ENCODE measurements at places on chromosomes 16 and 17. TPM values are rescaled to one million over a fixed set of nuclear protein-coding genes. Genes with fewer than 3 reads are reported as not detected.
A peak's percentile ranks its signal among the peaks of the same experiment; 100 is the strongest.

DNA sequence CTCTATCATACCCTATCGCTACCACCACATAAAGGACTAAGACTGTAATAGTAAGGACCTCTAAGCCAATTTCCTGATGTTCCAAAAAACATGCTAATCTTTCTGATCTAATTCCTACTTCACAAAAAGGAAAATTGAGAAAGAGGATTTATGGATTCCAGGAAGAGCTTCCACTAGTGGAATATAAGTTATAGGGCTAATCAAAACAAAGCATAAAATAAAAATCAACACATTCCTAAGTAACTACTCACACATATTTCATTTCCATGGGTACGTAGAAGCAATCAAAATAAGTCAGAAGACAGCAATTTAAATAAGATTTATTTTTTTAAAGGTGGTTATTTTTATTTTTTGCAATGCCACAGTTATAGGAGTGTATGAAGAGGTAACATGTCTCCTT, 12.4 kb downstream of the CCDC43 start:
- H3K4me1 ChIP-seq: no peaks in the 10 kb centered on the region
- no peak overlapping the region for H3K27ac ChIP-seq
- H3K4me3 ChIP-seq: no peak overlapping the region
- no peak for DNase-seq
- H3K27me3 ChIP-seq: no peaks in the 10 kb centered on the region

DNA sequence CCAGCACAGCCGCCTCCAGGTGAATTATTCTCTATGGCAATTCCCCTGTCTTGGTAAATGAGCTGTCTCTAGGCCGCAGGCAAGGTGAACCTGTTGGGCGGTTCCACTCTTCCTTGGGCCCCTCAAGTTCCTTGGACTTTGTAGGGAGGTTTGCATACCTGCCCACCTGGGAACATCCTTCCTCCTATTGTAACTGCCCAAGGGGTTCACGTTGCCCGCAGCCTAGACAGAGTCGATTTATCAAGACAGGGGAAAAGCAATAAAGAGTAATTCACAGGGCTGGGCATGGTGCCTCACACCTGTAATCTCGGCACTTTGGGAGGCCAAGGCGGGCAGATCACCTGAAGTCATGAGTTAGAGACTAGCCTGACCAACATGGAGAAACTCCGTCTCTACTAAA, 122.5 kb downstream of the KCNJ18 start:
- no peaks in the 10 kb centered on the region for H3K36me3 ChIP-seq
- no peaks in the 10 kb centered on the region for H3K4me1 ChIP-seq
- DNase-seq: no peak
- no peak overlapping the region for H3K4me3 ChIP-seq
- no peak overlapping the region for H3K27ac ChIP-seq
- H3K27me3 ChIP-seq: peaks cover 3% of the 10 kb centered on the region

DNA sequence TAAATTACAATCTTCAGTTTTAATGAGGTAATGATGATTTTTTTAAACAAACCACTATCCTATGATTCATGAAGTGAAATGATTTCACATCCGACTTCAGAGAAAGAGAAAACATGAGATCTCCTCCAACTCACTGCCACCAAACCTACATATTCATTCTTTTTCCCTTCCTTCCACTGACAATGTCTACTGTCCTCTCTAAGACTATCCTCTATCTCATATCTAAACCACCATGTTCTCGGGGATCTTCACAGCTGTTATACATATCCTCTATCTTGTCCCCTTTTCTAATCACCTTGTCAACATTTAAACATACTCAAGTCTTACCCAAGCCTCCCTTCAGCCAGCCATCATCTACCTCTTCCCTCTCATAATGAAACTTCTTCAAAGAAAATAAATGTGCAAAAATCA, 53.5 kb downstream of the SMURF2 start:
- H3K4me3 ChIP-seq: no peak overlapping the region
- no peaks in the 10 kb centered on the region for H3K36me3 ChIP-seq
- H3K4me1 ChIP-seq: no peaks in the 10 kb centered on the region
- no peak overlapping the region for H3K27ac ChIP-seq

- H3K4me1 ChIP-seq: peaks cover 5% of the 10 kb centered on the region
- no peaks in the 10 kb centered on the region for H3K27me3 ChIP-seq
- no peaks in the 10 kb centered on the region for H3K36me3 ChIP-seq
These were observed 9.5 kb downstream of the ADGRG1 start for GRCh38 chr16:57637965-57638364.

Gene RRAD
- 4.3 TPM for total RNA-seq

DNA sequence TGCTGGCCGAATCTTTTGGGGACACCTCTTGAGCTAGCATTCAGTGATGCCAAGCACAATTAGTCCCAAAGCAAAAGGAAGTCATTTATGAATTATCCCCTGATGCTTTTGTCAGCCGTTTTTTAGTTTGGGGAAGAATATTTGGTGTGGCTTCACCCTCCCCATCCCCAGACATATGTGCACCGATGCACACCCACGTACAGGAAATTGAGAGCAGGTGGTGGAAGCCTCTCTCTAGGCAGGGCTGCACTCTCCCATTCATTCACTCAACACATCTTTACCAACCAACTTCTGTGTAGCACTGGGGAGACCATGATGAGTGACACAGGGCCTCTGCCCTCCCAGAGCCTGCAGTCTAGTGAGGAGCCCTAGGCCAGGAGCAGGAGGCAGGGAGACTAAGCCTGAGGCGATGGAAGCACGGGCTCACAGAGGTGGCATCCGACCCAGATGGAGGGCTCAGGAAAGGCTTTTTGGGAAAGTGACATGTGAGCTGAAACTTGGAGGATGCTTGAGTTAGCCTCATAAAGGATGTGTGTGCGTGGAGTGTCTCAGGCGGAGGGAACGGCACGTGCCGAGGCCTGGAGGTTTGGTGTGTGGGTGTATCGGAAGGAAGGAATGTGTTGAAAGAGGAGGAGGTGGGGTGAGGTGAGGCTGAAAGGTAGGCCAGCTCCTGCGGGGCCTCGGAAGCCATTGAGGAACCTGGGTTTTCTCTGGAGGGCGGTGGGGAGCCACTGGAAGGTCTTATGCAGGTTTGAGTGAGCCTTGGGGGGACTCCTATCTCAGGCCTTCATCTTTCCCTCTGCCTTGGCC, 43.8 kb downstream of the PSME3IP1 start:
- no peak for DNase-seq
- H3K4me1 ChIP-seq: no peaks in the 10 kb centered on the region
- no peak overlapping the region for H3K4me3 ChIP-seq
- H3K27ac ChIP-seq: no peak overlapping the region
- no peaks in the 10 kb centered on the region for H3K27me3 ChIP-seq

Gene SLC5A11
- 0.13 TPM for total RNA-seq

- no peaks in the 10 kb centered on the region for H3K27me3 ChIP-seq
- H3K4me1 ChIP-seq: peaks cover 38% of the 10 kb centered on the region
- H3K27ac ChIP-seq: peak overlapping the region; percentile 80
- H3K36me3 ChIP-seq: no peaks in the 10 kb centered on the region
- DNase-seq: no peak
These were observed 96.9 kb downstream of the ADCY9 start for GRCh38 chr16:4019371-4019791.

Gene LITAFD
- total RNA-seq: not detected

Gene TNFRSF13B
- total RNA-seq: not detected

GRCh38 chr16:70402916-70403659, 35.8 kb downstream of the ST3GAL2 start:
- no peak overlapping the region for H3K4me3 ChIP-seq
- no peak overlapping the region for H3K27ac ChIP-seq
- no peaks in the 10 kb centered on the region for H3K27me3 ChIP-seq
- DNase-seq: no peak

Gene KRT24
- not detected for total RNA-seq

- no peak within 1 kb of the TSS for H3K4me3 ChIP-seq
- H3K36me3 ChIP-seq: no peaks in the 10 kb centered on the region
- no peaks in the 10 kb centered on the region for H3K27me3 ChIP-seq
These were observed at the start of gene LCAT for GRCh38 chr16:67943619-67944504. Gene LCAT (minus strand): TSS chr16:67944120. CDS start chr16:67944101, 19 bp downstream.

Gene PRSS21
- total RNA-seq: not detected

- no peaks in the 10 kb centered on the region for H3K4me1 ChIP-seq
- H3K36me3 ChIP-seq: no peaks in the 10 kb centered on the region
- H3K27me3 ChIP-seq: no peaks in the 10 kb centered on the region
- no peak overlapping the region for H3K4me3 ChIP-seq
- DNase-seq: no peak
These were observed 257.1 kb downstream of the FTO start for GRCh38 chr16:53960954-53961616.

DNA sequence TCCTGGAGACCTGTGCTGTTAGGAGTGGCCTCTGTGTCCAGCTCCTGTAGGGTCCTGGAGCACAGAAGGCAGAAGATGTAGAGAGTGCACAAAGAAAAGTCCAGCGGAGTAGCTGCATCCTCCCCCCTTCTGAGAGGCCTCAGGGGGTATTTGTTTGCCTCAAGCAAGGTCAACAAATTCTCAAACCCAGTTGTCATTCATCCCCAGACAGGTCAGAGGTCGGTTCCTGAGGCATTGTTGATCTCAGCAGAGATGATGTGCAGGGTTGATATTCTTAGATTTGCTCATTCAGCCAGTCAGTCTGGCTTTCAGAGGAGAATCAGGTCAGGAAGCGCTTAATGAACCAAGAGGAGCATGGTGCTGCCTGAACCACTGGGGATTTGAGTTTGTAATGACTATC, 8.3 kb upstream of the RBFOX1 start:
- no peaks in the 10 kb centered on the region for H3K36me3 ChIP-seq
- no peak overlapping the region for H3K4me3 ChIP-seq
- no peak for DNase-seq
- H3K4me1 ChIP-seq: no peaks in the 10 kb centered on the region

DNA sequence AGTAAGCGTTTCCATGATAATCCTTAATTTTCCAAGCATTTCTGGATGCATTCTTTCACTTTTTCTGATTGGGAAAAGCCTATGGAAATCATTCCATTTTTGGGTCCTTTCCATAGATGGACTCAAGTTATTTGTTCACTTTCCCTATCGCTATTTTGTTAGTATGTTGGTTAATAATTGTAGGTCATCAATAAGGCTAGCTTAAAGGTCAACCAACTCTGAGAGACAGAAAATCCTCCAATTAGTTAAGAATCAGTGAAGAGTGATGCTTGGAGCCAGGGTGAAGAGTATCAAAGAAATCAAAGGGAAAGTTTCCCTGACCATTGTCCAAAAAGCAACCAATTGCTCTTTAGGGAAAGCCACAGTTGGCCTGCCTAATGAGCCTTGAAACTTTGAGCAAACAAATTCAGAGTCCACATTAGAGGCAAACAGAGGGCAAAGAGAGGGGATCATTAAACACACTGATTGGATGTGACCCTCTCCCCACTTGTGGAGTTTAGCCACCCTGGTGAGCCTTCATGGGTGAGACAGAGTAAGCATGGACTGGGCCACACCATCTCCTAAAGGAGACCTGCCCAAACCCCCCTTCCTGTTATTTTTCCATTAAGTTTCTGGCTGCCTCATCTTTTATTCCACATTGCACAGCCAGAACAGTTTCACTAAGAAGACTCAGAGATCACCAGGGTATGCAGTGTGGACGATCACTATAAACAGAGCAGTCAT, 133.4 kb upstream of the DYNLRB2 start:
- H3K27ac ChIP-seq: no peak overlapping the region
- no peak for DNase-seq
- H3K27me3 ChIP-seq: no peaks in the 10 kb centered on the region
- H3K4me1 ChIP-seq: no peaks in the 10 kb centered on the region
- H3K36me3 ChIP-seq: no peaks in the 10 kb centered on the region
- no peak overlapping the region for H3K4me3 ChIP-seq

Gene CFAP119
- 21.0 TPM for total RNA-seq

- no peak for DNase-seq
- no peak overlapping the region for H3K4me3 ChIP-seq
- no peaks in the 10 kb centered on the region for H3K27me3 ChIP-seq
- no peaks in the 10 kb centered on the region for H3K4me1 ChIP-seq
These were observed 193.5 kb upstream of the KIF2B start for GRCh38 chr17:53629188-53629587.

Gene KRTAP4-5
- total RNA-seq: not detected

DNA sequence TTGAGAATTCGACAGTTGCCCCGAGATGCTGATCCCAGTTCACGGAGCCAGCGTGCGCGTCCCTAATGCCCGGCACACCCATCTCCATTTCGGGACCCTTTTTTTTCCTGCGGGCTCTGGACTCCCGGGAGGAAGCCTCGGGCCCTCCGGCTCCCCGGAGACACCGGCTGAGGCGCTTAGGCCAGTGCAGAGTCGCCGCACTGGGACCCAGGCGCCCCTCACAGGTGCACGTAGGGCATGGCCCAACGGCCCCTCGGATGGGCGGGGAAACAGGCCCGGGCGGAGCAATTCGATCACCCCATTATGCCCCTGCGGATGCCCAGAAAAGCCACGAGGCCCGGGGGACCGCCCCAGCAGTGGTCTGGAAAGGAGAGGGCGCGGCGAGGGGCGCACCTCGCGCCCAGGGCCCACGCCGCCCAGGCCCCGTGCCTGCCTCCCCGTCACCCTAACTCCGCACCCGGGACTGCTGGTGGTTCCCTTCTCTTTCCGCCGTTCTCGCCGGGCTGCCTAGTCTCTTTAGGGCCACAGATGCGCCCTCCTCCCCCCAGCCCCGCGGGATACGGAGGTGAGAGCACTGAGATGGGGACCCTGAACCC, 18.5 kb upstream of the ZFHX3 start:
- DNase-seq: no peak
- no peaks in the 10 kb centered on the region for H3K27me3 ChIP-seq
- no peak overlapping the region for H3K27ac ChIP-seq
- no peaks in the 10 kb centered on the region for H3K36me3 ChIP-seq
- no peak overlapping the region for H3K4me3 ChIP-seq

Gene ZFP3
- total RNA-seq: not detected

Gene C17orf107
- total RNA-seq: 2.4 TPM

GRCh38 chr17:9467518-9467917, 108.1 kb downstream of the STX8 start:
- H3K27ac ChIP-seq: no peak overlapping the region
- no peak overlapping the region for H3K4me3 ChIP-seq
- DNase-seq: no peak
- no peaks in the 10 kb centered on the region for H3K4me1 ChIP-seq

DNA sequence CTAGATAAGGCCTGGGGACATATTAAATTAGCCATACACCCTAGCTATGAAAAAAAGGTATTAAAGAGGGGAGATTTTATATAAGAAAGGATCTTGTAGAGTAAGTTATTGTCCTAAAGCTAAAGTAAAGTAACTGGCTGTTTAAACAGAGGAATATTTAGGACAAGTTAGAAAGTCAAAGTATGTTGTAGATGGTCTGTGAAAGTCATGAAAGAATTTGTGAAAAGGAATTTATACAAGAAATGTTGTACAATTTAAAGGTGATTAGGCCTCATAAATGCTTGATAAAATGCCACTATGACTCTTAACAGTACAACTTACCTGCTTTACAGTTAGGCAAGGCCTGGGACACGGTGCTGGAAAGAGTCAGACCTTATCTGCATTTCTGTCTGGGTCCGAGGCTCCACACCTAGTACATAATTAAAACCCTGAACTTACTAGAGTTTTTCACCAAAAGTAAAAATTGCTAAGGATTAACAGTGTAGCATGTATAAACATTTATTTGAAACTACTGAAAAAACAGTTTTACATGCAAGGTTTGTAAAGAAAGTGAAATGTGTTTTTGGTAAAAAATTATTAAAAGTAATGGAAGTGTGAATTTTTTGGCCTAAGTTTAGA, 445.3 kb upstream of the TOM1L1 start:
- no peak overlapping the region for H3K4me3 ChIP-seq
- no peak overlapping the region for H3K27ac ChIP-seq
- no peaks in the 10 kb centered on the region for H3K4me1 ChIP-seq

GRCh38 chr17:83186226-83186625, 106.8 kb downstream of the METRNL start:
- no peaks in the 10 kb centered on the region for H3K27me3 ChIP-seq
- DNase-seq: no peak
- H3K36me3 ChIP-seq: no peaks in the 10 kb centered on the region
- no peak overlapping the region for H3K4me3 ChIP-seq
- H3K27ac ChIP-seq: no peak overlapping the region

Gene ERAL1
- total RNA-seq: 74.2 TPM
